ENCODE measurements at places on chromosomes 2 and 18.

DNA sequence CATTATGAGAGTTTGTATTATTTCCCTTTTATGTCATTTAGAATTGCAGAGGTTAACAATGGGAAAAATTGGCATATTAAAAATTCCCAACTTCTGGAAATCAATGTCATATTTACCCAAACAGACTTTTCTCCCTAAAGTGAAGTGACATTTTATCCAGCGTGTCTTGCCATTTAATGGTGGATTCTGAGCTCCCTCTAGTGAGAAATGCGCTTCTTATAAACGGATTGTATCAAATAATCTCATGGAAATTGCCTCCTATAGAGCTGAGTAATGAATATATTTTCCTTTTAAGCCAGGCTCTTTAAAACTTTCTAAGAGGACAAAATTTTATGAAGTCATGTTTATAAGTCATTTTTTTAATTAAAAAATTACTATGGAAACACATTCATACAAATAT is 5.7 kb upstream of the GCFC2 start:
- no peak for DNase-seq

- DNase-seq, result no peak
These were observed 39.4 kb downstream of the CPO start for GRCh38 chr2:206978746-206979145.

GRCh38 chr2:199364153-199364552 is 93.6 kb downstream of the SATB2 start:
- no peak for DNase-seq

- no peak for DNase-seq
These were observed 56.2 kb downstream of the PRPF40A start for GRCh38 chr2:152661076-152661475.

- DNase-seq, result no peak
These were observed 423.8 kb upstream of the HS6ST1 start for GRCh38 chr2:128742467-128742866.

DNA sequence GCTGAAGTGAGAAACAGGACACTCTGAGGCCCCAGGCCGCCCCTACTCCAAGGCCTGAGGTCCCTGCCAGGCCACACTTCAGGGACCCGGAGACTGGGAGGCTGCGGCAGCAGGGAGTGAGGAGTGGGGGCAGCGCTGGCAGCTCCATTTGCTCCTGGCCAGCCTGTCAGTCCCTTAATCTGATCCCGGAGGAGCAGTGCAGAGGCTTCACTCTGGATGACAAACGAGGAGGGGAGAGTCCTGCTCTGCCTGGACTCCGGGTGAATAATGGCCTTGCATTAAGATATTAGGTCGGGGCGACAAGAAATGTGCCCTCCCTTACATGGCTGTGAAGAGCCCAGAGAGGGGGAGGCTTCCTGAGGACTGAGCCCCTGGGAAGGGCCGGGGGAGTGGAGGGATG is 14.3 kb upstream of the PRSS56 start:
- no peak for DNase-seq

GRCh38 chr2:172311921-172312345 is 115.5 kb upstream of the ITGA6 start:
- DNase-seq, result no peak

- DNase-seq, result no peak
These were observed 58.4 kb downstream of the RABL2A start for GRCh38 chr2:113685471-113685870.

DNA sequence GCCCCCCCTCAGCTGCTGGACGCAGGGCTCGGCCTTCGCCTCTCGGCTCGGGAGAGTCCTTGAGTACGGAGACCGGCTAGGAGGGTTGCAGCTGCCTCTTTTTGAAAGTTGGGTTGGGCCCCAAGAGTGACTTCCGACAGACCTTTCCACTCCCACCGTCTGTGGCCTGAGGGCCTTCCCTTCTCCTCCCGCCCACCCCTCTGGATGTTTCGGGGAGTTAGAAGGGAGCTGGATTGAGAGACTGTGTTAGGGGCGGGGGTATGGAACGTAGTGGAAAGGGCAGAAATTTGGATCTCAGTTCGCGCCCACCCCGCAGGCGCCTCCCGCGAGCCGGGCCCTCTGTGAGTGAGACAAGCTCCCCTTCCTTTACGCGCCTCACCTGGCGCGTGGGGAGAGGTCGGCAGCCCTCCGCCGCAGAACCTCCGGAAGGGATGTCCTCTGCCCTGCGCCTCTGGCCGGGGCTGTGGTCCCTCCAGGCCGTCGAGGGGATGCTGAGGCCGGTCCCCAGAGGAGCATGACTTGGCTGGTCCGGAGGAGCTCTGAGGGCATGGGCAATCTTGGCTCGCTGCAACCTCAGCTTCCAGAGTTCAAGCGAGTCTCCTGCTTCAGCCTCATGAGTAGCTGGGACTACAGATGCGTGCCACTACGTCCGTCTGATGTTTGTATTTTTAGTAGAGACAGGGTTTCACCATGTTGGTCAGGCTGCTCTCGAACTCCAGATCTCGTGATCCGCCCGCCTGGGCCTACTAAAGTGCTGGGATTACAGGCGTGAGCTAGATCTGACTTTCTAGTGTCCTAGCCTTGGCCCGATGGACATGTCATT is 15.9 kb downstream of the C2orf74 start:
- DNase-seq, result no peak

DNA sequence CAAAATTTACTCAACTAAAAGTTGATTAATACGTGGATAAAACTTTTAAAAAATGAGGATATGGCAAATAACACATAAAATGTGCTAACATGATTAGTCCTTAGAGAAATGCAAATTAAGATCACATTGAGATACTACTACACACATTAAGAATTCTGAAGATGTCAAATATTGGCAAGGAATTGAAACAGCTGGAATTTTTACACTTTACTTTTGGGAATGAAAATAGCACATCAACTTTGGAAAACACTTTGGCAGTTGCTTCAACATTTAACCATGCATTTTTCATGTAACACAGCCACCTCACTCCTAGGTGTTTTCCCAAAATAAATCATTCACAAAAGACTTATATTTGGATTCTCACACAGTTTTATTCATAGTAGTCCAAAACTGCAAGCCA is 687.9 kb upstream of the SETBP1 start:
- no peak for DNase-seq

GRCh38 chr2:19579461-19579860 is 221.0 kb upstream of the OSR1 start:
- DNase-seq, result no peak

GRCh38 chr18:62928326-62928725 is 213.0 kb downstream of the PHLPP1 start:
- no peak for DNase-seq

DNA sequence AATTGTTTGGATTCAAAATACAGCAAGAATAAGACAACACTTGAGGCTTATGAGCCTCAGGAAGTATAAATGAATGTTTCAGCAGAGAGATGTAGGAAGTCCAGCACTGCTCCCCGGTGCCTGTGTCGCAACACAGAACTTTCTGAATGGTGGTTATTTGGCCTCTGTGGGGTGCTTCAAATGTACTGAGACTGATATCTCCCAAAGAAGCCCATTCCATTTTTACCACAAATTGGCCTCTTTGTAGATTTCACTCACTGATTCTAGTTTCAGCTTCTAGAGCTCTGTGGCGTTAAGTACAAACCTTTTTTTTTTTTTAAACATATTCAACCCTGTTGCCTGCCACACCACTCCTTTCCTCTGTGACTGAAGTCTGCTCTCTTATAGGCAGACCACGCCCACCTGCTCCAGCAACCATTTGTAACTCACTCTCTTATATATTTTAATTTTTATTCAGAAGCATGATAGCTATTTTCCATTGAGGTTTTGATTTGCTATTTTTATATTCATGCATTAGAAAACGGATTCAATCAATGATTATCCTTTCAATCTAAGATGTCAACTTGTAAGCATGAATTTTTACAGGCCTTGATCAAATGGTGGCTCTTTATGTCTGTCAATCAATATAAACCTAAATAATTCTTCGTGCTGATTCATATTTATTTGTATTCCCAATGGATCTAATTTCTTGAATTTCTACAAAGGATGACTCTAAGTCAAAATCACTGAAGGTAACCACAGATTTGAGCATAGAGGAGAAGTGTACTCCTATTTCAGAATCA is 277.1 kb upstream of the CCDC68 start:
- DNase-seq, result no peak

DNA sequence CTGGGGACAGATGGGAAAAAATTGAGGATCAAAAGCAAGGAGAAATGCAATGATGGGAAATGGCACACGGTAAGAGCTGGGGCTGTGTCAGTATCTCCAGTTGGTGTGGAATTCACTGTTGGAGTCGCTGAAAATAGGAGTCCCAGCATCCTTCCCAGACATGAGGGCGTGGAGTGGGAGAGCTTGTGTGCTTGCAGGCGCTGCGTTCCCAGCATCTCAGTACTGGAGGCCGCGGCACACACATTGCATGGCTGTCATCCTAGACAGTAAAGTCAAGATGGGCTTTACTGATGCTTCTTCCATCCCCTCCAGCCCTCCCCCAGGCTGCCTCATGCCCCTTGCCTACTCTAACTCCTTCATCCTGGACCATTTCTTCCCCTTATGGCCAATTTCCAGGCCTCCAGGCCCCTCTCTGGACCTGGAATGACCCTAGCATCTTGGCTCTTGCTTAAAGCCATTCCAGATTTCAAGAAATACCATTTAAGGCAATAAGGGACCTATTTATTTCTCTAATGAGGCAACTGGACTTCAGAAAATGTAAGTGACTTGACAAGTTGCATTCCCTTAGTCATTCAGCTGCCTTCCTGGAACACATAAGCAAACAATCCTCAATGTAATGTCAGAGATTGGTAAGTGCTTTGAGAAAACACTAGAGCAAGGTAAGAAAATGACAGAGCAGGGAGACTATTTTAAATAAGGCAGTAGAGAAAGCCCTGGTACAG is 70.5 kb upstream of the TTC39C start:
- no peak for DNase-seq

- no peak for DNase-seq
These were observed 135.9 kb downstream of the ZNF407 start for GRCh38 chr18:74733598-74733997.

DNA sequence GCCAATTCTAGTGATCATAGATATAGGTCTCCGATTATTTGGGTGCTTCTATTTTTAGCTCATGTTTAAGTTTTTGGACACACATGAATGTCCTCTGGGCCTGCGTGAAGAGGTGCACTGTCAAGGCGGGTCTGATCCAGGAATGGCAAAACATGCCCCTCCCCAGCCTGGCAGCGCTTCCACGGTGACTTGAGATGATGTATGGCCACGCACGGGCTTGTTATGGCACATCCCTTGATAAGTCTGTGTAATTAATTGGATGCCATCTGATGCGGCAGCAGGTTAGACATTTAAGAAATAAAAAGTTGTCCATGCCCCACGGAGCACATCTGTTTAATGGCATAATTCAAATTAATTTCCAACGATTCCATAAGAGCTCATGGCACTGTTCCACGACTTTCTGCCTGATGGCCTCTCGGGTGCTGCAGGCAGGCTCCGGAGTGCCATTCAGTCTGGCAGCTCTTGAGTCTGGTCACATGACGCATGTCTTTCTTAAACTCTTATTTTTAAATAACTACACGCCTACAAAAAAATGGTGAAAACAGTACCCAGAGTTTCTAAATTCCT is 151.4 kb downstream of the ACKR3 start:
- DNase-seq, result no peak

- DNase-seq, result no peak
These were observed 76.9 kb upstream of the NABP1 start for GRCh38 chr2:191601060-191601459.

DNA sequence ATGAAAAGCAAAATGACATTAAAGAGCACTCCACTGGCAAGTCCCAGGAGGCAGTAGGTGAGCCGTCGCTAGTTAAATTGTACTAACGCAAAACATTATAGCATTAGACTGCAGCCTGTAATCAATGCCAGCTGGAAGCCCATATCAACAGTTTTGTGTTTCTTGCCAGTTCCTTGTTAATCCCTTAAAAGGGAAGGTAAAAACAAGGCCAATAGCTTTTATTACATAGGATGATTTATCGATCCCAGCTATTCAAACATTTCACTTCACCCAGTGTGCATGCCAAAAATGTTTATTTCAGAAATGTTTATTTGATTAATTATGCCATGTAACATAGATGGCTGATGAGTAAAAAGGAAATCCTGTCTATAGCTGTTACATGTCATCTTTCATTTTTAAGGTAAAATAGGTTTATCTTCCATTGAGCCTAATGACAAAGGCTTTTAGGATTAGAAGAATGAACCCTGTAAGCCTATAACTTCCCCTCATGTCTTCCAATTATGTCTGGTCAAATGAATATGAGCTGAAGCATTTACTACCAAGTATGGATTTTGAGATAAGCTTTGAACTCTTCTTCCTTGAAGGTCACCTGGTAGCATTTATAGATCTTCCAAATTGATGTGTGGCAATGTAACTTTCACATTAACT is 591.2 kb downstream of the RNF144A start:
- DNase-seq, result no peak

- no peak for DNase-seq
These were observed 411.1 kb downstream of the NCKAP5 start for GRCh38 chr2:133157141-133157540.

DNA sequence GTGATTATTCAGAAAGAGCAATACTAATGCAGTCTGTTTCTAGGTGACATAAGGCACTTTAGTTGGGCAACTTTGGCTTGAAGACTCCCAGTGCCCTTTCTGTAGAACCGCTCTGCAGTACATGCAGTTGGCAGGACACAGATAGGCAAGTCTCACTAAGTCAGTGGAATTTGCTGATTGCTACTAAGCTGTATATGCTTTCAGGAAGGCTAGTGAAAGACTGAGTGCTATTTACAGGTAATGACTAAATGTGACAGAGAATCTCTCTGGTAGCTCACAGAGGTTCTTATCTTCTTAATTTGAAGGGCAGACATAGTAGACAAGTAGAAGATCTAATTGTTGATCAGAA is 243.0 kb downstream of the WDPCP start:
- no peak for DNase-seq

DNA sequence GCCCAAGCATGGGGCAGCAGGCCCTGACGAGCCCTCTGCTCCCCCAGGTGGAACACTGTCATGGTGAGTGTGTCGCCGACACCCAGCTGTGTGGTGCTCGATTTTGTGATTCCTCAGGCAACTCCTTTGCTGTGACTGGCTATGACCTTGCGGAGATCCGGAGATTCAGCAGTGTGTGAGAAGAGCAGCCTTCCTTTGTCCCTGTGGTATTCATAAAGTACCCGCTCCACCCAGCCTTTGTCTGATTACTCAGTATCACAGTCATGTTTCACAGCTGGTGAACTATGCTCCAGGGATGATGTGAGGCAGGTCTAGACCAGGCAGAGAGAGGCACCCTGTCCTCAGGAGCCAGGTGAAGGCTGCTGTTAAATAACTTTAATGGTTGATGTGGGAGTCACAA is 4.0 kb downstream of the WDR54 start:
- DNase-seq, result no peak

GRCh38 chr2:242031481-242032019 is 162.0 kb downstream of the RTP5 start:
- no peak for DNase-seq

DNA sequence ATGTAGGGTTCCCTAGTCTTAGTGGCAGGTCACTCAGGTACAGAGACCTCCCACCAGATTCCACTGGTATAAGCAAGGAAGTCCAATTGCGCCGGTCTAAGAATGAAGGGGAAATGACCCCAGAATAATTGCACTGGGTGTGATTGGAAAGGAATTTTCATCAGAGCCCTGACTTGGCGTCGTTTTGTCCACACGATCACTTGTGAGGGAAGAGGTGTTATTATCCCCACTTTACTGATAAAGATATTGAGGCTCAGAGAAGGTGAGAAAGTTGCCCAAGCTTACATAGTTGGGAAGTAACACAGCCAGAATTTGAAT is 61.5 kb downstream of the CIB4 start:
- DNase-seq, result no peak

GRCh38 chr2:75949385-75950030 is 238.8 kb upstream of the GCFC2 start:
- DNase-seq, result no peak

- DNase-seq, result no peak
These were observed at the start of gene DOK6 for GRCh38 chr18:69400253-69400975. Gene DOK6 (plus strand): TSS chr18:69400888.

- no peak for DNase-seq
These were observed 11.1 kb upstream of the IL1RN start for GRCh38 chr2:113116100-113116958.

Data from stimulated activated CD8-positive, alpha-beta memory T cell treated with anti-CD3 and anti-CD28 coated beads, Interleukin-15, amount 100 ng/mL, for 24 hours (primary cell).